ENCODE measurements at places on chromosomes 2 and 18. TPM values are rescaled to one million over a fixed set of nuclear protein-coding genes. Genes with fewer than 3 reads are reported as not detected.

The TRABD2A gene
- total RNA-seq, result 0.51 TPM

The SERTAD2 gene
- total RNA-seq, result 6.2 TPM

The AGAP1 gene
- 16.3 TPM for total RNA-seq

The ANKRD30BL gene
- total RNA-seq, result not detected

The MRO gene
- total RNA-seq, result 0.82 TPM

The REG3G gene
- not detected for total RNA-seq

The CPS1 gene
- 12.9 TPM for total RNA-seq

The NYAP2 gene
- not detected for total RNA-seq

The PID1 gene
- total RNA-seq, result 8.4 TPM

The GPR45 gene
- total RNA-seq, result not detected

The TPO gene
- total RNA-seq, result not detected

The AOX1 gene
- 50.3 TPM for total RNA-seq

The TLX2 gene
- total RNA-seq, result not detected

The TMEM163 gene
- total RNA-seq, result not detected

The SLC11A1 gene
- 0.35 TPM for total RNA-seq

The CYS1 gene
- 2.1 TPM for total RNA-seq

The FAM110C gene
- 0.82 TPM for total RNA-seq

The GTF2A1L gene
- total RNA-seq, result 1.2 TPM

The CNRIP1 gene
- total RNA-seq, result 26.6 TPM

The SERPINB7 gene
- total RNA-seq, result not detected

The CCDC141 gene
- total RNA-seq, result not detected

The C2orf66 gene
- total RNA-seq, result not detected

The KIF5C gene
- total RNA-seq, result not detected

The SRD5A2 gene
- not detected for total RNA-seq

The POLE4 gene
- total RNA-seq, result 28.7 TPM

The TRAK2 gene
- total RNA-seq, result 31.3 TPM

The GPR39 gene
- 0.94 TPM for total RNA-seq

The IER3IP1 gene
- total RNA-seq, result 20.1 TPM

The PCARE gene
- total RNA-seq, result not detected

Data from pericardium fibroblast (primary cell).